Skin of body (tissue), 3 donors: ENCODE measurements at places on chromosomes 1 and 21. TPM values are rescaled to one million over a fixed set of nuclear protein-coding genes. Genes with fewer than 3 reads are reported as not detected.

Gene SYPL2
- 5.7 TPM for total RNA-seq

Gene TMEM269
- total RNA-seq = 0.10 TPM

Gene NCF2
- 19.1 TPM for total RNA-seq

Gene MARK1
- 7.6 TPM for total RNA-seq

Gene CCSAP
- 16.8 TPM for total RNA-seq

Gene SMCP
- not detected for total RNA-seq

Gene GNG5
- 23.3 TPM for total RNA-seq

Gene DBT
- total RNA-seq = 8.3 TPM

Gene PLOD1
- 72.6 TPM for total RNA-seq

Gene IRF6
- 77.9 TPM for total RNA-seq

Gene CELA3B
- not detected for total RNA-seq

Gene DHCR24
- 98.4 TPM for total RNA-seq

Gene FMN2
- 0.69 TPM for total RNA-seq
